Activated CD4-positive, alpha-beta T cell treated with anti-CD3 and anti-CD28 coated beads, Interleukin-2, Interleukin-6, amounts not matched to agents 100 ng/mL and 50 ng/mL, durations not matched to agents 16 hours and 8 hours (primary cell): ENCODE measurements at places on chromosomes 1 and 21.

GRCh38 chr1:241829468-241829867 is 18.5 kb upstream of the EXO1 start:
- no peak for DNase-seq

DNA sequence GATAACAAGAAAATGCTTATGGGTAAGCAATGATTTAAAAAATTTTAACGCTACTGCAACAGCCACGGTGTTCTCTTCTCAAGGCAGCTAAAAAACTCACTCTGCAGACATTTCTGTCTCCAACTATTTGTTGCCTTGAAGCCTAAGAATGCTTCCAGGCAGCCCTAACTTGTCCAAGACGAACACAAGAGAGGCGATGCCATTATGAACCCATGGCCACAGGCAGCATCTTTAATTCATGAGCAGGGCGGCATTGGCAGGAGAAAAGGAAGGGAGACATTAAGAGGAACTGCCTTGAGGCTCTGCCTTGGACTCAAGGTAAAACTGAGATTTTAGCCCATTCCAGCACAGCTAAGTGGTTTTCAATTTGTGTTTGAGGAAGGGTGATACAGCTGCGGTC is 67.5 kb downstream of the KCND3 start:
- no peak for DNase-seq

DNA sequence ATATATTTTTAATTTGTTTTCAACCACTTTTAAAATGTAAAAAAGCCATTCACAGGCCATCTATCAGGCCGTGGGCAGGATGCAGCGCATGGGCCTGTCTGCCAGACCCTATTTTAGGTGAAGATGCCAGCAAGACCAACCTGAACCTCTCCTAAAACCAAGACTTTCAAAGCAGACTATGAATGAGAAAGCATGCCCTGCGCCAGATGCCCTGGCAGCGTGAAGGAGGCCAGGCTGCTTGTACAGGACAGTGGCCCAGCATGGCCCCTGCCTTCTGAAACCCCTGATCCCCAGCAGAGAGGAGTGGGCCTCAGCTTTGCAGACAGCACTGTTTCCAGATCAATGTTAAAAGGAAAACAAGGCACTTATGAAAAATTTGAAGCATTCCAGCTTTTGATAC is 31.6 kb downstream of the WDR4 start:
- DNase-seq: no peak

GRCh38 chr1:240385985-240386978 is 225.7 kb downstream of the GREM2 start:
- DNase-seq: no peak

GRCh38 chr1:54499360-54500106 is 48.5 kb upstream of the ACOT11 start:
- peak; percentile 43 for DNase-seq

DNA sequence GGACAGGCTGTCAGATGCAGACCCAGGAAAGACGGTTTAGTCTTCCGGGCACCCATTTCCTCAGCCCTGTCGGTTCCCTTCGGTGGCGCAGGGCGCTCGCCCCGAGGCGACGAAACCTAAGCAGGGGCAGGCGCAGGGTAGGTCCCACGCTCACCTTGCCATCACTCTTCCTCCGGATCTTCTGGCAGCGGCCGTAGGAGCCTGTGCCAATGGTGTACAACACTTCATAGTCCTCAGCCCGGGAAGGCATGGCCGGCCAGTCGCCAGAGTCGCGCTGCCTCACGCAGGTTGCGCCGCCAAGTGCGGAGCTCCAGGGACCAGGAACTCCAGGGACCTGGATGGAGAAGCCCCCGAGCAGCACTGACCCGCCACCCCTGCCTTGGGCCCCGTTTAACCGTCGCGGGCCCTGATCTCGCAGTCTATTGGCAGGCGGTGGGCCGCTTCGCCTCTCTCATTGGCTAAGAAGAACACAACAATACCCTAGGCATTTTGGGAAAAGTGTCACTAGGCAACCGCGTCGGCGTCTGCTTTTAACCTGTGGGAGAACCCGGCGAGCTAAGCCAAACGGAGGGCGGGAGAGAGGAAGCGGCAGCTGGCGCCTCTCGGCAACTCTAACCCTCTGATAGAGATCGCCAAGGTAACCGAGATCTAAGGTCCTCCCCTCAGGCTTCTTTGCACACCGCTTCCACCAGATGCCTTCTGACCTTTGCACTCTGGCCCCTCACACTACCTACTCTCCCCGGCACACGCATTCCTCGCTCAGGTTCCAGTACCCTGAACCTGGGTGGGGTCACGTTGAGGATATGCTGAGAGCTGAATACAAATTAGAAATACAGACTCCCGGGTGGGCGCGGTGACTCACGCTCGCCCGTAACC is at the start of gene NEK2:
Gene NEK2, minus strand, starts transcription at position 392 of the 876 bp plus-strand sequence. Its CDS starts 142 bp downstream, at position 250.
- peak; percentile 94 for DNase-seq

DNA sequence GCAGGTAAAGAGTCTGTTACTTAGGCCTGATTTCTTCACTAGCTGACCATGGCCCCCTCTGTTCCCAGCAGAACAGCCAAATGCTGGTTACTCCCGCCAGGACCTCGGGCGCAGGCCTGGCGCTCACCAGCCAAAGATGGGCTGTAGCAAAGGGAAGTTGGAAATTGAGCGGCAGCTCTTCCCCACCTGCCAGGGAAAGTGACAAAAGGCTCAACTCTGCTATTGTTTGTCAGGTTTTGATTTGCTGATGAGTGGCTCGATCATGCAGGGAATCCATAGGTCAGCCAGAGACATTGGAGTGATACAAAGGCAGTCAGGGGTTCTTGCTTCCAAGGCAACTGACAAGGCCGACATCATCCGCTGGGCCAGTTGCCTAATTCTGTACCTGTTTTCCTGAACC is 120.1 kb downstream of the ASTN1 start:
- DNase-seq: no peak

GRCh38 chr1:12121212-12122003 is 45.4 kb upstream of the TNFRSF1B start:
- no peak for DNase-seq

DNA sequence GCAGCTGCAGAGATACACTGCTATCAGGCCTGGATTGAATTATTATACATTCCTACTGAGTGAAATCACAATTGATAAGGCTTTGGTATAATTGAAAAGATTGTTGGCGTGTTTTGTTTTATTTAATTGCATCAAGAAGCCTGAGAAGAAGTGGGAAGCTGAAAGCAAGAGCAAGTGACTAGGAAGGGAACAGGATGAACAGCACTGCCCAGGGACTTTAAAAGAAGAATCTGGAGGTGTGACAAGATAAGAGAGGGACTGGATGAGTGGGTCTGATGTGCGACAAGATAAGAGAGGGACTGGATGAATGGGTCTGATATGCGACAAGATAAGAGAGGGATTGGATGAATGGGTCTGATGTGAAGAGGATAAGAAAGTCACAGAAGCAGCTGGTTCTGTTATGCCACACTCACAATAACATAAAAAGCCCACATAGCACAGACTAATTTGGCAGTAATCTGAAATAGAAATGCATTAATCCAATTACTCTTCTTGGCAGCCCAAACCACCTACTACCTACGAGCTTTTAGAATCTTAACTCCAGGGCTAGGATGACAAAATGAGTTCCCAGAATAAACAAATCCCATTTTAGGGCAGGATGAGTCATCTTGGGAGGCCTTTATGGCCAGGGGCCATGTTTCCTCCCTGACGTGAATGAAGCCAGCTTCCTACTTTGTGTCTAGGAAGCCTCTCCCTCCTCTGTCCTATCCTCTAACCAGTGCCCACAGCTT is 129.7 kb downstream of the DUSP10 start:
- peak; percentile 7 for DNase-seq

GRCh38 chr1:90339811-90340210 is 344.9 kb downstream of the ZNF326 start:
- no peak for DNase-seq

- DNase-seq: no peak
These were observed 51.2 kb downstream of the KCNJ15 start for GRCh38 chr21:38307771-38308531.

- no peak for DNase-seq
These were observed 77.7 kb upstream of the SOX13 start for GRCh38 chr1:203995228-203995627.

DNA sequence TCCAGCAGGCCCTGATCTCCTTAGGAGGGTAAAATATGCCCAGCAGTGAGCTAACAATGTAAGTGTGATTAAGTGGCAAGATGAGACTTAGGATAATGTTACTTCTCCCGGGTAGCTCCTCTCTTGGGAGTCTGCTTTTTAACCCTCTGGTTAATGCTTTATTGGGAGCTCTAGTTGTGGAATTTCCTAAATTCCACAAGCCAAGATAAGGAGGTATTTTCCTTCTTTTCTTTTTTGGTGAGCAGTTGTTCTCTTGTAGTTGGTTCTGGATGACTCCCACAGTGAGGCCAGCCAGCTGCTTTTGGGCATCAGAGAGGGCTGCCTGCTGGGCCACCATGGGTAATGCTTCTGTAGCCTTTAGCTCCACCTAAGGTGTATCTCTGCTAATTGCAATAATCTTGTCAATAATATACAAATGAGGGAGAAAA is 19.3 kb downstream of the C1orf52 start:
- DNase-seq: peak; percentile 30

DNA sequence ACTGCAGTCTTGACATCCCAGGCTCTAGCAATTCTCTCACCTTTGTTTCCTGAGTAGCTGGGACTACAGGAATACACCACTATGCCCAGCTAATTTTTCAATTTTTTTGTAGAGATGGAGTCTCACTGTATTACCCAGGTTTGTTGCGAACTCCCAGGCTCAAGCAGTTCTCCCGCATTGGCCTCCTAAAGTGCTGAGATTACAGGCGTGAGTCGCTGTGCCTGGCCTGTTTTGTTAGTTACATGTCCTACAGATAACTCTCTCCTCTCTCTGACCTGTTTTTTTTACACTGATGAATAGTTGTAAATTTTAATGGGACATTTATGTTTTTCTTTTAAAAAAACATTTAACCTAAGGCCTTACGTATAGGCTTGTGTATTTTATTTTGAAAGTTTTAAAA is 19.8 kb downstream of the PTBP2 start:
- DNase-seq: no peak

- DNase-seq: no peak
These were observed 71.7 kb downstream of the JAK1 start for GRCh38 chr1:64894438-64895196.

DNA sequence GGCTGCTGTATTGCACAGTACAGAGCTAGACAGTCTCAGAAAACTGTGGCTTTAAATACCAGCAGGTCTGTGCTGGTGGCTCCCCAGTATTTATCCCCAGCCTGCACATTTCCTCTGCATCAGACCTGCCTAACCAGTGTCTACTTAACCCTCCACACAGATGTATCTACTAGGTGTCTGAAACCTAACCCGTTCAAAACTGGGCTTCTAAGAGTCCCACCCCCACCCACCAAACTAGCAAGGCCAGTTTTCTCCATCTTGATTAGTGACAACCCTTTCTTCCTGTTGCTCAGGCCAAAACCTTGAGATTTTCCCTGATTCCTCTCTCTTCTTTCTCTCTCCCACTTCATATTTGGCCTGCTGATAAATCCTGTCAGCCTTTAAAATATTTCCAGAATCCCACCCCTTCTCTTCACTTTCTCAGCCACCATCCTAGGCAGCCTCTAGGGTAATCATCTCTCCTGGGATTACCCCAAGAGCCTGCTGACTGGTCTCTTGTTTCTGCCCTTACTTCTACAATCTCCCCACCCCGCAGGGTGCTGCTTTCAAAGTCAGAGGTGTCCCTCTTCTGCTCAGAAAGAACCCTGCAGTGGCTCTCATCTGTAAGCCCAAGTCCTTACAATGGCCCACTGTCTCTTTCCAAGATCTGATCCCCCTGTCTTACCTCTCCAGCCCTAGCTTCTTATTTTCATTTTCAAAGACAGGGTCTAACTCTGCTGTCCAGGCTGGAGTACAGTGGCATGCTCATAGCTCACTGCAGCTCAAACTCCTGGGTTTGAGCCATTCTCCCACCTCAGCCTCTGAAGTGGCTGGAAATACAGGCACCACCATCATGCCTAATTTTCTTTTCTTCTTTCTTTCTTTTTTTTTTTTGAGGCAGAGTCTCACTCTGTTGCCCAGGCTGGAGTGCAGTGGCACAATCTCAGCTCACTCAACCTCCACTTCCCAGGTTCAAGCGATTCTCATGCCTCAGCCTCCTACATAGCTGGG is 45.2 kb downstream of the H3-3A start:
- no peak for DNase-seq

- no peak for DNase-seq
These were observed 93.6 kb downstream of the TSEN15 start for GRCh38 chr1:184145083-184145482.

DNA sequence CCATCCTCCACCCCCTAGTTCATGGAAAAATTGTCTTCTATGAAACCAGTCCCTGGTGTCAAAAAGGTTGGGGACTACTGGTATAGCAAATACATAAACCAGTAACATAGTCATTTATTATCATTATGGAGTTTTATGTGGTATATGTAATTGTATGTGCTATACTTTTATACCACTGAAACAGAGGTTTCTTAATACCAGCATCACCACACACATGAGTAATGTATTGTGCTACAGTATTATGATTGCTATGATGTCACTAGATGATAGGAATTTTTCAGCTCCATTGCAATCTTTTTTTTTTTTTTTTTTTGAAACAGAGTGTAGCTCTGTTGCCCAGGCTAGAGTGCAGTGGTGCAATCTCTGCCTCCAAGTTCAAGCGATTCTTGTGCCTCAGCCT is 5.7 kb upstream of the PAXBP1 start:
- DNase-seq: no peak

- no peak for DNase-seq
These were observed 81.1 kb upstream of the FGGY start for GRCh38 chr1:59215766-59216291.

GRCh38 chr1:19819701-19820100 is 4.6 kb upstream of the RNF186 start:
- no peak for DNase-seq

- DNase-seq: peak; percentile 28
These were observed 122.0 kb downstream of the LMO4 start for GRCh38 chr1:87450615-87451209.

DNA sequence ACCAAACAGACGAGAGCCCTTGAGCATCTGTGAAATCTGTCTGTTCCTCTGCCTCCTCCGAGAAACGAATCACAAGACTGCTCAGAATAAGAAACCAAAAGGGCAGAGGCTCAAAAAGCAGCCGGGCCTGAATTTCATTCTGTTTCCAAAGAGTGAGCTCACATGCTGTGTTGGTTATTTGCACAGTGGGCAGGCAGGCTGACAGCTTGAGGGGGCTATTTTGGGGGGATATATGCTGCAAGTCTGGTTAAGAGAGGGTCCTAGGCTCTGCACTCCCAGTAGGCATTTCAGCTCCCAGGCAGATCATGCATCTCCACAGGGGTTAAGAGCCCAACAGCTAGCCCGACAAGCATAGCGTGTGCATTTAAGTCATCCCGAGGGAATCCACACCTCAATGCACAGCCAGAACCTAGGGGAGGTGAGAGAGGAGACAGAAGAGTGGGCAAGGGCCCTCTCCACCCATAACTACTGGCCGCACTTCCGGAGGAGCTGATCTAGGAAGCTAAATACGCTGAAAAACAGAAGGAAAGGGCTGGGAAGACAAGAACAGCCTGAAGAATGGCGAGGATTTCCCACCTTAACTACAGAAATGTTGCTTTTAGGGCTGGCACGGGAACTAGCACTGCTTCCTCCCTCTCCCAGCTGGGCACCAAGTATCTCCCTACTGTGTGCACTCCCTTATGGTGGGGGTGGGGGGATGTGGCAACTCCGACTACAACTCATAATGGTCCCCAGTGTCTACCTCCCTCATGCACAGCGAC is 3.7 kb downstream of the PGBD5 start:
- no peak for DNase-seq

GRCh38 chr1:232978091-232978634 is 27.8 kb downstream of the NTPCR start:
- peak; percentile 21 for DNase-seq
